ENCODE measurements at places on chromosomes 7 and 10.

- no peak for DNase-seq
Observed at GRCh38 chr10:114624951-114625780, 32.9 kb downstream of the ABLIM1 start.

GRCh38 chr7:75663302-75663907 lies 75.3 kb downstream of the HIP1 start:
- DNase-seq: no peak

DNA sequence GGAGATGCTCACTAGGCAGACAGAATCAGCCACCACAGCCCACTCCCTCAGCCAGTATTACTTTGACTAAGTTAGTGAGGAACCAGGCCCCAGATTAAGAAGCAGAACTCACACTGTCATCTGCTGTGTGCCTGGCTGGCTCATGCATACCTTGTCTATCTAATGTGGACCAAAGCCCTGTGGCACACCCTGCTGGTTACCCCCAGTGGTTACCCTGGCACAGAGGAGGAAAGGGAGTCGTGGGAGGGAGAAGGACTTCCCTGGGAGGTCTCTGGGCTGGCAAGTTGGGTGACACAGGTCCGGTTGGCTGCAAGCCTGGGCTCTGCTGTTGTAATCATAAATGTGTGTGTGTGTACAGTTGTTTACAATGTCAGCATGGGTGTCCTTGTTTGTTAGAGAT lies 7.5 kb upstream of the SH2D4B start:
- peak; percentile 75 for DNase-seq

DNA sequence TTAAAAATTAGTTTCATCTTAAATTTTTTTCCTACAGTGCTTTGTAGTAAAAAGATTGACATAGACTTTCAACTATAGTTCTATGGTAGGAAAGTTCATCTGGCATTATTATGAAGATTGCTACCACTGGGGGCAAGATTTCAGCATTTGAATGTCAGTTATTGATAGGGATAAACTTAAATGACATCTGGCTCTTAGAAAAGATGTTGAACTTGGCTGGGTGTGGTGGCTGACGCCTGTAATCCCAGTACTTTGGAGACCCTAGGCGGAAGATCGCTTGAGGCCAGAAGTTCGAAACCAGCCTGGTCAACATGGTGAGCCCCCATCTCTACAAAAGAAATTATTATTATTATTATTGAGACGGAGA lies 1.4 kb upstream of the TRA2A start:
- no peak for DNase-seq

GRCh38 chr7:157700231-157701005 lies 363.6 kb downstream of the DNAJB6 start:
- DNase-seq: peak; percentile 17

DNA sequence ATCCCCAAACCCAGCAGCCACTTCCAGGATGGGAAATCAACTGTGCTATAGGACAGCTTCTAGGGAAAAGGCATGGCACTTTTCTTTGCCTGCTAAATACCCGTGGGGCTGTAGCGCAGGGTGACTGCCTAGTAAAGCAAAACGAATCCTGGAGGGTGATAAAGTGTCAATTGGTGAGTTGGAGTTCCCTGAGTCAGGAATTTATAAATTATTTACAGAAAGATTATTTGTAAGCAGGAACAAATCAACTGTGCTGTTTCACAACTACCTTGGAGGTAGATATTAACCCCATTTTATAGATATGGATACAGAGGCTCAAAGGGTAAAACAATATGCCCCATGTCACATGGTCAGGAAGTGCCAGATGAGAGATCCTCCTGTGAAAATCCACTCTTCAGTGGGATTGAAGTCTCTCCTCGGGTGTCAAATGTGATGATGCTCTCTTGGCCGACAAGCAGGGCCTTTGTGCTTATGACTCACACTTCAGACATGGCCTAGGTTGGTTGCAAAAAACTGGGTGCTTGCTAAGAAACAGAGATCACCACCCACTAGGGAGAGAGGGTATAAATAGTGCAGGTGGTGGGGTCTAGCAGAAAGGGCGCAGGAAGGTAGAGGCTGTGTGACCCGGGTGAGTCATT lies 383.2 kb upstream of the ZMIZ1 start:
- DNase-seq: no peak

DNA sequence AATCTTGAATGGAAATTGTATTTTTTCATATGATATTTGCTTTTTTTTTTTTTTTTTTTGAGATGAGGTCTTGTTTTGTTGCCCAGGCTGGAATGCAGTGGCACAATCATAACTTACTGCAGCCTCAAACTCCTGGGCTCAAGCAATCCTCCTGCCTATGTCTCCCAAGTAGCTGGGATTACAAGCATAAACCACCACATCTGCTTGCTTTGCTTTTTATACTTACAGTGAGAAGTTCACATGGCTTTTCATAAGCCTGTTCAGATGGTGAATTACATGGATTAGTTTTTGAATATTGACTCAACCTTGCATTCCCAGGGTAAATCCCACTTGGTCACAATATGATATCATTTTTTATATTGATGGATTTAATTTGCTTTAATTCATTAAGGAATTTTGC lies 22.0 kb downstream of the LRRD1 start:
- no peak for DNase-seq

DNA sequence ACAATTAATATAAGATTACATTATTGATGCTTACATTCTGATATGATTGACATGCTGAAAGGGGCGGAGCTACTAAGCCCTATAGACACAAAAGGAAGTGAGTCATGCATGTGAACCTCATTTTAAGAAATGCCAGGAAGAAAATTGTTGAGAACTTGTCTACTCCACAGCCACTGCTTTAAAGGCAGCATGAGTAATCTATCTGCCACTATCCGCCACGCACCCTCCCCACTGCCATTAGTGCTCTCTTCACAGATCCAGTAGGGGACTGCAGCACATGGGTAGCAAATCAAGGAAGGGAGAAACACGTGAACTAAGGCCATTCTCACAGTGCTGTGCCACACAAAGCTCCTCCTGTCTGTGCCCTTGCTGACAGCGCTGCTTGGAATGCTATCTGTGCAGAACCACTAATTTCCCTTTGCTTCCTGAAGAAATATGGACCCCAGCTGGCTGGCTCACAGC lies 524.8 kb downstream of the GRM8 start:
- no peak for DNase-seq

DNA sequence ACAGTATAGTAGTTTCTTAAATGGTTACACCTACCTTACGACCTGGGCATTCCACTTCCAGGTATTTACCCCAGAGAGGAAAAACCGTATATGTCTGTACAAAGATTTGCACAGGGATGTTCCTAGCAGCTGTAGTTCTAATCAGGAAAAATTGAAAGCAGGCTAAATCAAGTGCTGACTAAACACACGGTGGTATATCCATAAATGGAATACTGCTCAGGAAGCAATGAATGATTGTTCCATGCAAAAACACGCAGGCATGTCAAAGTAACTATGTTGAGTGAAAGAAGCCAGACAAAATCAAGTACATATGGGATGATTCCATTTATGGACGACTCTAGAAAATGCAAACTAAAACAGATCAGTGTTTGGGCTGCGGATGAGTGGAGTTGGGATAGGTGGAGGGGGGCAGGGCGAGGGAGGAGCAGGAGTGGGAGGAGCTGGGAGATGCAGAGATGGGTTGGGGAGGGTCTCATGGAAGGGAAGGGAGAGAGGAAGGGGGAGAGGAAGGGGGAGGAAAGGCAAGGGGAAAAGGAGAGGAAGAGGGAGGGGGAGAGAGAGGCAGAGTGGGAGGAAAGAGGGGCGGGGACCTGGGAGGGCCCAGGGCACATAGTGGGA lies 484 bp upstream of the MSRB2 start:
- no peak for DNase-seq

DNA sequence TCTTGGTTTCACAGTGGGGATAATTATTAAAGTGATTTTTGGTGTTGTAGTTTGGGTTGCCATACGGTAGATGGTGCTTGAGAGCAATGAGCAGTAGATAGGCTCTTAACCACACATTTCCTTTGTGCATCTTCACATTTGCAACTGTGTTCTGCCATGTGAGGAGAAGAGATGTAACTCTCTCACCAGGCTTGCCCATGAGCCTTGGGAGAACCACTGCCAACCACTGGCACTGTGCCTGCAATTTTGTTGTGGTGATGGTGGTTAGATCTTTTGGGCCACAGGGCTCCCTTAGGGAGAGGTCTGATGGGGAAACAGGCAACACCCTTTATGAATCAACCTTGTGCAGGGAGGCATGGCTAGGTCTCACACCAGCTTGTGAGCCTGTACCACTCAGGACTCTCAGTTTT lies 204.3 kb downstream of the CCDC7 start:
- no peak for DNase-seq

DNA sequence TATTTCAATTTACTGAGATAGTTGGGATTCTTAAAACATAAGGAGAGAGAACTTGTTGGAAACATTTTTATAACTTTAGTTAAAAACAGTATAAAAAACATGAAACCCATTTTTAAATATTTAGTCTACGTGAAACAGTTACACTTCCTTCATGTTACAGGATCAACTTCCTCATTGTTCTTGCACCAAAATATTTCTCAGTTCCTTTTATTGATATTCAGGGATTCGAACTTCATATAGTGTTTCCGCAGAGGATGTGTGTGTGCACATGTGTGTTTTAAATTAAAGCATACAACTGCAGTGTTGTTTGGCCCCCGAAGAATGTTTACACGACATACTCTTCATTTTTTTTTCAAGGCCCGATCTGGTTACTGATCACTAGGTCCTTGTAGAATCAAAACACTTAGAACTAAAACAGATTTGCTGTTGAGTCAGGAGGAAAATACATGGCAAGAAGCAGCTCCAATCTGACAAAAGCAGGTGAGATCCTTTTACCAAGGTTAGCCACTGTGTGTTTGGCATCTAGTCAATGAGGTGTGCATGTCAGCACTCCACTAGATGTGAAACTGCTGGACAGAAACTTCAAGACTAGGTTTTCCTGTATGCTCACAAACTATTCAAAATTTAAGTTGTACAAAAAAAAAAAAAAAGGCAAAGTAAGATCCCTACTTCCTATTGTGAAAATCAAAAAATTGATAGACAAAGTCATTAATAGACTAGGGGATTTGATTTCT lies 60.4 kb downstream of the INSYN2A start:
- DNase-seq: no peak

DNA sequence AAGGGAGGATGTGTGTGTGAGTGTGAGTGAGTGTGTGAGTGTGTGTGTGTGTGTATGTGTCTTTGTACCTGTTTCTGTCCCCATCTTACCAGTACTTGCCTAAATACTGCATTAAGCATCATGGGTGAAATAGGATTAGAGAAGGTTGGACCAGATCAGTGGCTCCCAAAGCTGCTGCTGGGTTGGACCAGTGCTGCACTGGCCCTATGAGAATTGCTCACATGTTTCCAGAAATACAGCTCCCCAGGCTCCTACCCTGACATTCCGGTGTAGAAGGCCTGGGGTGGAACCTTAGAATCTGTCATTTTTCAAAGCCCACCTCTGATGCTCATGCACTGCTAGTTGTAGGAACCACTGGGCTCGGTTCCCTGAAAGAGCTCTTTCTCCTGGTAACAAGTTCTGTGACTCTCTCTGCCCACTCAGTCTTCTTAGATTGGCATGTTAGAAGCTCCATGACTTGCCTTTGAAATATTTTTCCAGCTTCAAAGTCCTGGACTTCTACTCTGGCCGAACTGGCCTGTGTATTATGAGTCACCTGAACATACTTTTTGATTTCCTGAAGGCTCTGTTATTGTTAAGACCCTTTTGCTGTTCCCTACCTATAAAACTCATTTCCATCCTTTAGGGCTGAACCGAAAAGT lies 224.7 kb downstream of the CUX1 start:
- no peak for DNase-seq

DNA sequence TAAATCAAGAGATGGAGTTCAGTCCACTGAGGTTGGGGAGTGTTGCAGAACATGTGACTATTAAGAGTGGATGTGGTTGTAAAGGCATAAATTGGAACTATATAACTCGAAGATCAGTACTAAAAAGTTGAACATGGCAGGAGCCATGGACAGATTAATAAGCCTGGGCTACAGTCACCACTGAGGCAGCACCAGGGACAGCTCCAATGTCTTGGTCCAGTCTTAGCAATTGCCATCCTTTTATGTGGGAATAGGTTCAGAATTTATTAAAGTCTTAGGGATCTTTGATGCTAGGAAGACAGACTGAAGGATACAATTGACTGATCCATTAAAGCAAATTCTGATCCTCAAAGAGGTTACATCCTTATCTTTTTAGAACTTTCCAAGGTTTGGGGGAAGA lies 156.6 kb downstream of the ADRA2A start:
- DNase-seq: no peak

DNA sequence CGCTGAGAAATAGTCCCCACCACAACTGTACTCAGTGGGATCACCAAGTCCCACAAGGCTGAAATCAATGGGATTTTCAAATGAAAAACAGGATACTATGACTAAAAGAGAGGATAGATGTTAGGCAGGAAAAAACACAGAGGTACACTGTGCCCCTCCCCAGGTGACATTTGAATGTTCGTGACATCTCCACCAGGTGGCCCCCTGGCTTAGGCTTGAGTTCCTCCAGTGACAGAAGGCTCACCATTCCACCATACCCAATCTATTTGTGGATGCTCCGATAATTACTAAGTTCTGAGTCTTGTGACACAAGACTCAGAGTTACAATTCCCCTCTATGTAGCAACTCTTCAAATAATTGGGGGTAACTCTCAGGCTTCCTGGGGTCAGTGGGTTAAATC lies 77.5 kb upstream of the KCNMA1 start:
- DNase-seq: no peak

- peak; percentile 60 for DNase-seq
Observed at GRCh38 chr10:131824371-131825149, 76.2 kb upstream of the PPP2R2D start.

GRCh38 chr10:13492493-13493180 lies 36.2 kb downstream of the BEND7 start:
- DNase-seq: no peak

DNA sequence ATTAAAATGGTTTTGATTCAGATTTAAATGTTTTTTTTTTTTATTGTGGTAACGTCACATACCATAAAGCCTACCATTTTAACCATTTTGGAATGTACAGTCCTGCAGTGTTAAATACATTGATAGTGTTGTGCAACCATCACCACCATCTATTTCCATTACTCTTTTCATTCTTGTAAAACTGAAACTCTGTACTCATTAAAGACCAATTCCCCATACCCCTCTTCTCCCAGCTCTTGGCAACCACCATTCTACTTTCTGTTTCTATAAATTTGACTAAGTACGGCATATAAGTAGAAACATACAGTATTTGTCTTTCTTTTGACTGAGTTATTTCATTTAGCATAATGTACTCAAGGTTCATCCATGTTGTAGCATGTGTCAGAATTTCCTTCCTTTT lies 96.2 kb downstream of the EXOC4 start:
- DNase-seq: no peak

- no peak for DNase-seq
Observed at GRCh38 chr10:61478621-61479312, 25.6 kb upstream of the TMEM26 start.

- DNase-seq: no peak
Observed at GRCh38 chr10:31299119-31299518, 19.9 kb upstream of the ZEB1 start.
